ENCODE measurements at places on chromosomes 13 and 19. TPM values are rescaled to one million over a fixed set of nuclear protein-coding genes. Genes with fewer than 3 reads are reported as not detected.

Gene FAAP24
- total RNA-seq, result 2.0 TPM

Gene IGFL4
- total RNA-seq, result not detected

DNA sequence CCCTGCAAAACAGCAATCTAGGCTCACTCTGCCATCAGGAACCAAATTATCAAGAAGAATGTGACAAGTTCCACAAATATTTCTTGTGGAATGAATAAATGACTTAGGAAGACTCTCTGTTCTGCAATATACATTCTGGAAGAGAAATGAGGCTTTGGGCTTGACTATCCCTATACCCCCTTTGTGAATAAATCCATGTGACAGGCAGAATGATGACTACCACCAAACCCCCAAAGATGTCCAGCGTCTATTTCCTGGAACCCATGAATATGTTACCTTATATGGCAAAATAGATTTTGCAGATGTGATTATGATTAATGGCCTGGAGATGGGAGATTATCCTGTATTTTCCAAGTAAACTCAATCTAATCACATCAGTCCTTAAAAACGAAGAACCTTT, 139.3 kb downstream of the ENOX1 start:
- no peak for DNase-seq

- DNase-seq, result no peak
Observed at GRCh38 chr13:74774264-74774663, 640.1 kb upstream of the KLF12 start.

- no peak for DNase-seq
Observed at GRCh38 chr19:38304352-38304865, 358 bp downstream of the C19orf33 start.

DNA sequence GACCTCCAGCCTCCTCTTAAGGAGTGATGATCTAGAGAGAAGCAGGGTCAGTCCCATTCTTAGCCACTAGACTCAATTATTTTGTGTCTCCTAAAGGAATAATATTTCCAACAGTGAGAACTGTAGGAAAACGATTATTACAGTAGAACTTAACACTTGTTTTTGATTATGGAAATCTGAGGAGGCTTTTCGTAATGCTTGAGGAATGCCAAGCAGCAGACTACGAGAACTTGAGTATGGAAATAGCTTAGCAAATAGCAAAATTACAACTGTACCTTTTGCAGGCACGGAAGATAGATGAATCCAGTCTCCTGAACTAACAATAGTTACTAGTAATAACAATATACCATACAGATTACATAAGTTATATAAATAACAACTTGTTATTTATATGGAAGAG, 12.2 kb downstream of the BRD4 start:
- no peak for DNase-seq

DNA sequence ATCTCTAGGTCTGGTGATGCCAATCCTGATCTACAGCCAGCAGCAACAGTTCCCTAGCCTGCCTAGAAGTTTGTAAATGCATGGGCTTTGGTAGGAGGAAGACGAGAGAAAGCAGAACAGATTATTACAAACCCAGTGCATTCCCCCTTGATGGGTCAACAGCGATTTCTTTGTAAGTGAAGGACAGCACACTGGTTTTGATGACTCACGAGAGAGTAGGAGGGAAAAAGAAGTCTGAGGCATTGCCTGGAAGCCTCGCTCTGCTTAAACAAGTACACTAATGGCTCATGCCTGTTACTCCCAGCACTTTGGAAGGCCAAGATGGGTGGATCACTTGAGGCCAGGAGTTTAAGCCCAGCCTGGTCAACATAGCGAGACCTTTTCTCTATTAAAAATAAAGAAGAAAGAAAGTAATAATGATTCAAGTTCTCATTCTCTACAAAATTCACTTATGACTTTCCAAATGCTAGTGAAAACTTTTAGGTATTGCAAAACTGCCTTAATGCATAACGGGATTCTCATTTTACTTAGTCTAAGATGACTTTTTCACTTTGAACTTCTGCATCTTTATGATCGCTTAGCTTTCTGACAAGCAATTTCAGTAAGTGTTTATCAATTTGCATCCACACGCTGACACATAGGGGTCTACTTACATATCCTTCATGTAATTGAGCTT, 47.7 kb upstream of the USPL1 start:
- DNase-seq, result no peak

DNA sequence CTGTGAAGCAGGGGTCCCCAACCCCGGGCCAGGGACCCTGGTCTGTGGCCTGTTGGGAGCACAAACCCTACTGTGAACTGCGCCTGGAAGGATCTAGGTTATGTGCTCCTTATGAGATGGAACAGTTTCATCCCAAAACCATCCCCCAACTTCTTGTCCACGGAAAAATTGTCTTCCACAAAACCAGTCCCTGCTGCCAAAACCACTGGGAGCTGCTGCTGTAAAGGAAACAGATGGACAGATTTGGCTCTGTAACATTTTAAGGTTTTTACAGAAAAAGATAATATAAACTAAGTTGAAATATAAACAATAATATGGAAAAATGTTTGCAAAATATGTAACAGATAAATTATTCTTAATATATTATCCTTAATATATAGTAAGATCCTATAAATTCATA, 73.7 kb downstream of the COG6 start:
- no peak for DNase-seq

DNA sequence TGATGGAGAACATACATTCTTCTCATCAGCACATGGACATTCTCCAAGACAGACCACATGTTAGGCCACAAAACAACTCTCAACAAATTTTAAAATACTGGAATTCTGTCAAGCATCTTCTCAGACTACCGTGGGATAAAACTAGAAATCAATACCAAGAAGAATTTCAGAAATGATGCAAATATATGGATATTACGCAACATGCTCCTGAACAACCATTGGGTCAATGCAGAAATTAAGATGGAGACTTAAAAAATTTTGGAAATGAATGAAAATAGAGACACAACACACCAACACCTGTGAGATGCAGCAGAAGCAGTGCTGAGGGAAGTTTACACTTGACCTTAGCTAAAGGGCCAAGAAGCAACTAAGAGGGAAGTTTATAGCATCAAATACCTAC, 162.8 kb downstream of the CACNA1A start:
- no peak for DNase-seq

- peak; percentile 15 for DNase-seq
Observed at GRCh38 chr19:17090583-17090982, 15.0 kb downstream of the MYO9B start.

- no peak for DNase-seq
Observed at GRCh38 chr13:79912403-79912802, 428.5 kb downstream of the SPRY2 start.

DNA sequence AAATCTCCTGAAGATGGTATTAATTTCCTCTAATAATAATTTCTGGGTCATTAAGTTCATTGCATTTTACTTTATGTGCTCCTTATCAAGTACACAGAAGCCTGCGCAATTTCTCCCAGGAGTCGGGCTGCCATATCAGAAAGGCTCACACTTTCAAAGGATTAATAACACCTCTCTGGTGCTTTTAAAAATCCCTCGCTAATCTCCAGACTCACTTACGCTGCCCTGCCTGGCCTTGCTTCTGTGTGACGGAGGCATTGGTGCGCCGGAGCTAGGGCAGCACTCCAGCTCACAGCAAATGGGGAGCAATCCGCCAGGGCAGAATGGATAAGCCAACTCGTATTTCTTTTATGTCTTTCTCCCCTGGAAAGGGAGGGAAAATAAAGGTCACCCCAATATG, 300.8 kb downstream of the EFNB2 start:
- no peak for DNase-seq

- no peak for DNase-seq
Observed at GRCh38 chr13:21240586-21240985, 64.1 kb downstream of the MRPL57 start.

DNA sequence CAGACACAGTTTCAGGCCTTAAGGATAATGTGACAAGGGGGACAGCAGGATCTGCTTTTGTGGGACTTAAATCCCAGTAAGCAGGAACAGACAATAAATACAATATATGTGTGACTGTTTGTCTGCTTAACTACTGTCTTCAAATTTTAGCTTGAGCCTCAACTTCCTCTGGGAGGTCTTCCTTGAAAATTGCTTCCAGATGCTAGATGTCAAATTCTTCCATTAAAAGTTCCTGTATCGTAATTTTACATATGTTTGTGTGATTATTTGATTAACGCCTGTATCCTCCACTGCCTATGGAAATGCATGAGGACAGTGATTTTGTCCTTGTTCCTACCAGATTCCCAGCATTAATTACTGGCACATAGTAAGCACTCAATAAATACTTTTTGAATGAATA, 385.5 kb downstream of the NDFIP2 start:
- DNase-seq, result no peak

DNA sequence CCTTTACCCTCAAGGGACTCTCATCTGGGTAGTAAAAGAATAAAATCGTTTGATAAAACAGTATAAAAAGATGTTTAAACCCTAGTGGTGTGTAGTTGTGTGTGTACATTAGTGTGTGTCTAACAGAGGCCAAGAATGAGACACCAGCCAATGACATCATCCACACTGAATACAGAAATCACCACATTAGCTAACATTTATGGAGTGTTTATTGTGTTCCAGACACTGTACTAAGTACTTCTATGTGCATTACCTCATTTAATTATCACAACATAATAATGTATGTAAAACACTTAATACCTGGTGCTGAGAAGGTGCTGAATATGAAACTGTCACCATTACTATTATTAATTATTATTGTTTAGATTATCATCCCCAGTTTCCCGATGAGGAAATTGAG, 49.1 kb upstream of the UQCRFS1 start:
- no peak for DNase-seq

GRCh38 chr13:109684824-109685202, 101.6 kb downstream of the IRS2 start:
- no peak for DNase-seq

- DNase-seq, result no peak
Observed at GRCh38 chr13:90902255-90902654, 445.2 kb upstream of the MIR17HG start.

DNA sequence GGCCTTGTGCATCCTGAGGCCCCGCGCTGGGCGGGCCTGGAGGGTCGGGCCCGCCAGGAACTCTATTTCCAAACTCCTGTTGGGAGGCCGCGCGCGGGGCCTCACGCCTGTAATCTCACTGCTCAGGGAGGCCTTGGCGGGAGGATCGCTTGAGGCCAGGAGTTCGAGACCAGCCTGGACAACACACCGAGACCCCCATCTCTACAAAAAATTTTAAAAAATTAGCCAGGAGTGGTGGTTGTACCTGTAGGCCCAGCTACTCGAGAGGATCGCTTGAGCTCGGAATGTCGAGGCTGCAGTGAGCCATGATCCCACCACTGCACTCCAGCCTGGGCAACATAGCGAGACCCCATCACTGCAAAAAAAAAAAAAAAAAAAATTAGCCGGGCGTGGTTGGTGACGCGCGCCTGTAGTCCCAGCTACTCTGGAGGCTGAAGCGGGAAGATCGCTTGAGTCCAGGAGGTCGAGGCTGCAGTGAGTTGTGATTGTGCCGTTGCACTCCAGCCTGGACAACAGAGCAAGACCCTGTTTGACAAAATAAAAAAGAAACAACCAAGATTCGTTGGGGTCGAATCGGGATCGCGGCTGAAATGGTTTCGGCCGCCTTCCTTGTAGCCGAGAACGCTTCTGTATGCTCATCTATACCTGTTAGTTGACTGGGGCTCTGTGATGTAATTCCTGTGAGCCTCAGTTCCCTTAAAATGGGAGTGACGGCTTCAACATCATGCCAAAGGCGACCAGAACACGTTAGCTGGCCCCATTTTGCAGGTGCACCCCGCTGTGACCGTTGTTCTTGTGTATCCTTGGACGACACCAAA, 636 bp downstream of the SF3A2 start:
- DNase-seq, result no peak

GRCh38 chr13:74258961-74259360, 124.8 kb upstream of the KLF12 start:
- DNase-seq, result no peak

Gene SIGLEC14
- 0.83 TPM for total RNA-seq

Measured in naive thymus-derived CD8-positive, alpha-beta T cell (primary cell).